ENCODE measurements at places on chromosomes 16 and 17.
A peak's percentile ranks its signal among the peaks of the same experiment; 100 is the strongest.

DNA sequence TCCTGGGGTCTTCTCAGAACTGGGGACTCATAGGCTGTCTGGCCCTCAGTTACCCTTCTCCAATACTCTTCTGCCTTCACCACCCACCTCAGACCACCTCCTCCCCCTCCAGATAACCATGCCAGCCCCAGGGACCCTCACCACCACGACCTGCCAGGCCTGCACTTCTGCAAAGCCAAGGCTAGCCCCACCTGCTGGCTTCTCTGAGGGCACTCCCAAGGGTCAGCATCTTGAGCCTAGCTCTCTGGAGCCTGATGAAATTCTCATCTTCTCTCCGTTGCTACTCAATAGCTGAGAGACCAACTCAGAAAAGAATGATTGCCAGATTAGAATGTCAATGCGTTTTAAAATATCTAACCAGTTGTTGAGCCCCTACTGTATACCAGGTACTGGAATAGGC lies 56.1 kb upstream of the LYRM9 start:
- DNase-seq: no peak

- no peak for DNase-seq
These were observed 20.9 kb upstream of the HP start for GRCh38 chr16:72033437-72033836.

DNA sequence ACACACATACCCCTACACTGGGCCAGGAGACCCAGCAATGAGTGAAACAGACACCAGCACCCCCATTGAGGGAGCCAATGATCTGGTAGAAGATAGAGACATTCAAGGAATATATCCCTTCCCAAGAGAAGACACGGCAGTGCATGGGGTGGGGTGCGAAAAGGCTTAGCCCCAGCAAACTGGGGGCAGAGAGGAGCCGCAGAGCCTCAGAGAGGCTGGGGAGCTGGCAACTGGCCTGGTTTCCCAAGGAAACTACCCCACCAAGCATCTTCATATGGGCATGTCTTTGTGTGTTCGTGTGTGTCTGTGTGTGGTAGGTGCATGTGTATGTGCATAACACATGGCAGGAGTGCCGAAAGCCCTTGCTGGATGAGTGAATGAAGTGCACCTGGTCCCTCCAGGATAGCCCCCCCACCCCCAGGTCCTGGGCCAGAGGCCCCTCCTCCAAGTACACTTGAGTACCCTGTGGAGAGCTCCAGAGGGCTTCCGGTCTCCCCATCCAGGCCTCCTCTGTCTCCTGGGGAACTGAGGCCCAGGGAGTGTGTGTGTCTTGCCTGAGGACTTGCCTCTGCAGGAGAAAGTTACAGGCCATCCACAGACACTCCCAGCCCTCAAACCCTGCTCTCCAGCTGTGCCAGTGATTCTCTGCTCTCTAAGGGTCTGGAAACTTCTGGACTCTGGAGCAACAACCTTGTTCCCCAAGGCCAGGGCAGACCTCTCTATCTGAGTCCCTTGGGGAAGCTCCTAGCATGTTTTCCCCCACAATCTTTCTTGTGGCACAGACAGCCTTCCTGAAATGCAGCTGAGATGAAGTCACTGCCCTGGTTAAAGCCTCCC lies 15.9 kb downstream of the TBX2 start:
- no peak for DNase-seq

DNA sequence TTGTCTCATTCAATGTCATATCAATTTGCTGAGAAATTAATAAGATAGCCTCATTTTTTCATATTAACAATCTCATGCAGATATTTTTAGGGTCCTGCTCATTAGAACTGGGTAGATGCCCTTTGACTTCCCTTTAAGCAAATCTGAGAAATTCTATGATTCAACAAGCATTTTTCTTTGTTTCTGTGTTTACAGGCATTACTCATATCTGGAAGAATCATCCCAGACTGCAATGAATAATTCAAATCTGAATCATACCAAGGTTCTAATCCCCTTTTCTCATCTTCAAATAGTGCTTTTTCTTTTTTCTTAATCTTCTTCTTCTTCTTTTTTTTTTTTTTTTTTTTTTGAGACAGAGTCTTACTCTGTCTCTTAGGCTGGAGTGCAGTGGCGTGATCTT lies 69.2 kb upstream of the KIFC3 start:
- DNase-seq: no peak

DNA sequence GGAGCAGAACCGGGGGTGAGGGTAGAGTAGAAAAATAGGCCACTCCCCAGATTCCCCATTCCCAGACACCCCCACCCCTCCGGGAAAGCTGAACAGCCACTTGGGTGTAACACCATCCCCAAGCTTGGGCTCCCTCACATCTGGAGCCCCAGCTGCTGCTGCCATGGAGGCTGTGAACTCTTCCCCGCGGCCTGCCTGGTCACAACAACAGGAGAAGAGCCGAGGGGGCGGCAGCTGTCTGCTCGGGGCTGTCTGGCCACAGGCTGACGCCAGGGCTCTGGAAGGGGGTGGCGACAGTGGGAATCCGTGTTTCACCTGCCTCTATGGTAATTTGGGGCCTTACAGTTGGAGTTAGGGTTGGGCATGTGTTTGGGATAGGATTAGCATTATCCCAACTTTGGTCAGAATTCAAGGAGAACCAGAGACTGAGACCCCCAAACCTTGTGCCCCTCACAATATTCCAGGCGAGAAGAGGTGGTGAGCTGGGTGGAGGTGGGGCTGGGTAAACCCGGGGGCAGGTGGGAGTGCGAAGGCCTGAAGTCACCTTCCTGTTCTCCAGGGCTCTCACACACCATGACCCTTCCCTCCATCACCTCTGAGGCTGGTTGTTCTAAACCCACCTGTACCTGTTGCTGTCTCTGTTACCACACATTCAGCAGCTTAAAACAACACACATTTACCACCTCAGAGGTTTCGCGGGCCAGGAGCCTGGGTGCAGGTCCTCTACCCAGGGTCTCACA lies 29.7 kb upstream of the NXPH3 start:
- no peak for DNase-seq

GRCh38 chr17:35708951-35709350 lies 22.5 kb upstream of the RASL10B start:
- no peak for DNase-seq

GRCh38 chr17:64155751-64156544 lies 26.0 kb upstream of the ERN1 start:
- DNase-seq: no peak

DNA sequence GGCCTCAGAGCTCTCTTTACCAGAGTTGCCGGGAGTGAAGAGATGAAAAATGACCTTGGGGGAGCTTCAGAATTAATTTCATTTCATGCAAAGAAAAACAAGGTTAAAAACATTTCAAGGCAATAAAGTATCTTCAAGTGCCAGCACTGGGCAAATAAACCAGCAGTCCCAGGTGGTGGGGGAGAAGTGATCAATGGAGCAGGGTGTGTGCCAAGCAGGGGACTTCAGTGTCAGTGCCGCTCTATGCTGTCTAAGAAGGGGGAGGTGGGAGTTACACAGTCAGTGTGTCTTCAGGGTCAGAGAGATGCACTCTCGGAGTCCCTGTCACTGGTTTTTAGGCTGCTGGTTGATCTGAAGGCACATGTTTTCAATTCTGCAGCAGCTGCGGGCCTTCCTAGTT lies 57.2 kb upstream of the MGAT5B start:
- no peak for DNase-seq

GRCh38 chr17:5841862-5842261 lies 228.3 kb upstream of the WSCD1 start:
- no peak for DNase-seq

DNA sequence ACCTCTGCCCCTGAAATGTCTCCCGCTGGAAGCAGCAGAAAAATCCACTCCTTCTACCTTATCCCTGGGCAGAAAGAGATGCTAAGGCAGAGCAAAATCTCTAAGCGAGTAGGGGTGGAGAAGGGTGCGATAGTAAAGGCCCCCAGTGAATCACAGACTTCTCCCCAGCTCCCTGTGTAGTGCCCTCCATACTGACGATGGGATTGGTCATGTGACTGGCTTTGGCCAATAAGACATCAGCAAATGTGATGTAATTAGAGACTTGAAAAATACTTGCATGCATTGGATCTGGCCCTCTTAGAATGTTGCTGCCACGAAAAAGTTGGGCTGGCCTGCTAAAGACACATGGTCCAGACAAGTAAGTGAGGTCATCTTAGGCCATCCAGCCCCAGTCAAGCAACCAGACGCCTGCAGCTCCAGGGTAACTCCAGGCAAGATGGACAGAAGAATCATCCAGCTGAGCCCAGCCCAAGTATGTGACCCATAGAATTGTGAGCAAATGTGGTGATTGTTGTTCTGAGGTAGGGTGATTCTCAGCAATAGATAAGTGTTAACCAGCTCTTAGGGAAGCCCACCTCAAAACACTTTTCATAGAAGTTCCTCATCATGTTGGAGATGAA lies 36.0 kb downstream of the HASPIN start:
- no peak for DNase-seq

DNA sequence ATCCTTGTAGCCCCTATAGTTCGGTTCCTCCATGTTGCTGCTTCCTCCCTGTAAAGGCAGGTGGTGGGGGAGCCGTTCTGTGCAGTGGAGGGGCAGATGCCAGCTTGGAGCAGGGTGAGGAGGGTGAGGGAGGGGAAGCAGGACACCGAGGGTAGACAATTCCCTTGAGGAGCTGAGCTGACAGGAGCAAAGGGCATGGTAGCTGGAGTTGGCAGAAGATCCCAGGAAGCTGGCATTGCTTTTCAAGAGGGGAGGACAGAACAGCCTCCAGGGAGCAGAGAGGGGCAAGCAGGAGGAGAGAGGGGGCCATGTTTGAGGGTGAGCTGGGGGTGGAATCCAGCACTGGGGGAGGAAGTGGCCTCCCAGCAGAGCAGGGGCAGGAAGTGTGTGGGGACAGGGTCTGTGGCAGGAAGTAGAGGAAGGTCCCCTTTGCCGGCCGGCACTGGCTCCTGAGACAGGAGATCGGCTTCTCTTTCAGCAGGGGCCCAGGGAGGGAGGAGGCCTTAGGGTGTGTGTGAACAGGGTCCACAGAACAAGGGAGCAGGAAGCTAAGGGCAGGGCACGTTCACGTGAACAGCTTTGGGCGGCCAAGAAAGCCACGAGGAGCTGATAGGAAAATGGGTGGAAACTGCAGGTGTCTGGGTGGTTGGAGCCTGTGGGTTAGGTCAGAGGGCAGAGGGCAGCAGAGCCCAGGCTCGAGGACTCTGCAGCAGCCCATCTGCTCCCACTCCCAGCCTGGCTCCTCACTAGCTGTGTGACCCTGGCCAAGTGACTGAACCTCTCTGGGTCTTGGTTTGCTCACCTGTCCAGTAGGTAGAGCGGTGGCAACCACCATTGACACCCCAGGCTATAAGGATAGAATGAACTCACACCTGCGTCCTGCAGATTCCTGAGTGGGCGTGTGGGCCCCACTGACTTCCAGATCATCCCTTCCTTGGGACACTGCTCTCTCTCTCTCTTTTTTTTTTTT lies 17.5 kb upstream of the SPNS2 start:
- DNase-seq: no peak

- DNase-seq: no peak
These were observed 11.6 kb upstream of the LYRM9 start for GRCh38 chr17:27904534-27905446.

GRCh38 chr16:82862057-82862456 lies 235.3 kb downstream of the CDH13 start:
- no peak for DNase-seq

DNA sequence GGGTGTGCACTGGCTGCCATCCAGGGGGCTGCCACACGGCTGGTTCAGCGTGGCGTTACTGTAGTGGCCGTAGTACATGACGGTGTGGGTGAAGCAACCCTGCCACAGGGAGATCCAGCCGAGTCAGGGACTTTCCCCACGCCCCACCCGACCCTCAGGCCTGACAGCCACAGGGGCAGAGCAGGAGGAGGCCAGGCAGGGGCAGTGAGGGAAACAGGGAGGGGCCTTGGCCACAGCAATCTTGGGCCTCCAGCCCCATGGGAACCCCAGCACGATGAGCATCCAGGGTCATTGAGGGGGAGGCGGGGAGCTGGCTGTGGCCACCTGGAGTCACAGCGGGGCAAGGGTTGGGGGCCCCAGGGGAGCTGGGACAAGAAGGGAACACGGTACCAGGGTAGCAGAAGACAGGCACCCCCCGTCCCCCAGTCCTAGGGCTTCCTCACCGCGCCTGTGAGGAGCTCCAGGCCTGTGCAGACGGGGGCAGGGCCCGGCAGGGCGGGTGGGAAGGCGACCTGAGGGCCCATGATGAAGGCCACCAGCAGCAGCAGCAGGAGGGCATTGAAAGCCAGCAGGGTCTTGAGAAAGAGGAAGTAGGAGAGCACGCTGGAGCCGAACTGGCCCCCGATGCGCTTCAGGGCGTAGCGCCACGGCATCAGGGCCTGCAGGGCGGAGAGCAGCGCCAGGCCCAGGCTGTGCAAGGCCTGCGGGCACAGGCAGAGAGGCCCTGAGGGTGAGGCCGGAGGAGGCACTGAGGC lies 4.3 kb downstream of the TMC6 start:
- no peak for DNase-seq

- no peak for DNase-seq
These were observed 195.4 kb downstream of the CDH11 start for GRCh38 chr16:64926476-64926875.

- no peak for DNase-seq
These were observed 37.8 kb downstream of the LITAFD start for GRCh38 chr16:8919934-8920462.

DNA sequence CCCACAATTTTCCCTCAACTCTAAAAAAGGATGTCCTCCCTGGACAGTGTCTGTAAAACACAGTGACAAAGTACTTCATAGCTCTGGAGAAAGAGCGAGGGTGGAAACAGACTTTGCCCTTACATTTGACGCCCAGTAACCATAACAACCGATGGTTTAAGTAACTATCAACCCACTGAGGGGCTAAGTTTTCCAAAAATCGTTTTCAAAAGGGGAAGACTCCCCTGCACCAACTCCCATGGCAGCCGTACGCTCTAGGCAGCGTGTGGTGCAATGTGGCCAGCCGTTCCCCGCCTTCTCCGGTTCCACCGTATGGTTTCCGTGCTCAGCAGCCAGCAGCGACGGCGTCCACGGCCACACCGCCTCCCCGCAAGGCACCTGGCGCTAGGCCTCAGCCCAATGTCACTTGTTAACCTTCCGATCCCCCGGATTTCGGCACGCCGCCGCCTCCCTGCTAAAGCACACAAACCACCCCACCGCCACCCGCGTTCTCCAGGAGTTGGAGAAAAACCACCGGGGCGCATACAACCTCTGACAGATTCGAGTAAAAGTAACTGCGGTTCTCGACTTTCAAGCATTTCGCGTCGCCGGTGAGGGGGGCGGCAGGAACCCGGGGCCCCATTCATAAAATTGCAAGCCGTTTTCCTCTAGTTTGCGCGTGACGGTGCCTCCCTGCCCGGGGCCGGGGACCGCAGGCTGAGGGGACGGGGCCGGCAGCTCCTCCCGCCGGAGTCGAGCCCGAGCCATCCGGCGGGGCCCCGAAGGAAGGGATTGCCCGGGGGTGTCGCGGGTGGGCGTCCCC lies 661 bp downstream of the TEX2 start:
- DNase-seq: peak; percentile 56

GRCh38 chr17:15213381-15214087 lies 51.6 kb downstream of the PMP22 start:
- no peak for DNase-seq

DNA sequence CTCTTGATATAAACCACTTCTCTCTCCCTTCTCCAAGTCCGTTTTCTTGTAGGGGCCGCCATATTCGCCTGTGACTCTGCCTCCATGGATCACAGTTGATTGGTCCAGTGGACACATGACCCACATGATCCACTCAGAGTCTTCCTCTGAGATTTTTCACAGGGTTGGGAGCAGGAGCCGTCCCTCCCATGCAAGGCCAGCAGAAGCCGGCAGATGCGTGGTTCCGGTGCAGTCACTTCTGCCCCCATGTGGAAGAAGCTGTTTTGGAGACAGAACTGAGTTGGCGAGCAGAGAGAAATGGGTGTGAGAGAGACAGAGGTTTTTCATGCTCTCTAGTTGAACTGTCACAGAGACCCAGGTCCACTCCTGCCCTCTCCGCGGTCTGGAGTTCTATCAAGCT lies 83.3 kb downstream of the C16orf95 start:
- DNase-seq: no peak

Measured in T-helper 22 cell (primary cell).